Cardiac septum (tissue), 1 donor: ENCODE measurements at places on chromosomes 7 and 10. TPM values are rescaled to one million over a fixed set of nuclear protein-coding genes. Genes with fewer than 3 reads are reported as not detected.

The WNT8B gene
- total RNA-seq = not detected

DNA sequence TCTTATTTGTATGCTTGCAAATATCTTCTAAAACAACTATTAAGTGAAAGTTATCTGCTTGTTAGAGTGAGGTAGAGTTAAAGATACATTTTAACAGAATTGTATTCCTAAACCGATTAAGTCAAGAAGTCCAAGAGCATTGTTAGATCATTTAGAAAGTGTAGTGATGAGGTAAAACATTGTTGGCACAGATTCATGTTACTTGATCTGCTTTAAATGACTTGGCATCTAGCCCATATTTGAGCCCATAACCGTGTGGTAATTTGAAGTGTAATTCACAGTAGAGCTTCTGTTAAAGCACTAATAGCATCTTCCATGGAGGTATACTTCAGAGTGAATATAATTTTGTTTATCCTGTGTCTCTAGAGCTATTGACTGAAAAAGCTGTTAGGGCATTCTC is 62.1 kb downstream of the PTEN start:
- no peak for DNase-seq

DNA sequence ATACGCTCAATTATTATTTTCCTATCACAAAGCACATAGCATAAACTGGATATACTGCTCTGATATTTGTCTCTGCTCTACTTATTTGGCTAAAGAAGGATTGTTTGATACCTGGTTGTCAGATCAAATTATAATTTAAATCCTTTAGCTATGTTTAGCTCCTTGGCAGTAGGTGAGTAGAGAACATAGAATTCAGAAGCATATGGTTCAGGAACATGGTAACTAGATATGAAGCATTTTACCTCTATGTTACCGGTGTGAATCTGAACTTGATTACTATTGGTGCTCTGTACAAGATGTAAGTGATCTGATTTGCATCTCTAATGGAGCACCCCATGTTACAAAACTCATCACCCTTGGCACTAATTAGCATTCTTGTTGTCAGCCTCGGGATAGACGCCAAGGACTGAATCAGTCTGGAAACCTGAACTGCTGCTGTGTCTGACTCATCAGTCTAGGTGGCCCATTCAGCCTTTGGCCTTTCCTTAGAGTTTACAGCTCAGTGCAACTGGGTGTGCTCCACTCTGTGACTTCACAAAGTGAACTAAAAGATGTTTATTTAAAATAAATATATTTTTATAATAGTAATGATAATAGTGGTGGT is 12.3 kb upstream of the MYPN start:
- DNase-seq = no peak

- DNase-seq = no peak
These were observed 156.4 kb downstream of the HTR7 start for GRCh38 chr10:90701428-90701827.

GRCh38 chr7:74355091-74355490 is 65.9 kb downstream of the CLIP2 start:
- DNase-seq = no peak
